ENCODE measurements at places on chromosomes 11 and 22.

- H3K4me1 ChIP-seq: no peaks in the 10 kb centered on the region
- no peak for DNase-seq
- no peaks in the 10 kb centered on the region for H3K27me3 ChIP-seq
- H3K36me3 ChIP-seq: peaks cover 26% of the 10 kb centered on the region
Observed at GRCh38 chr11:1269957-1270356, 39.5 kb downstream of the TOLLIP start.

- peaks cover 18% of the 10 kb centered on the region for H3K4me1 ChIP-seq
- no peak overlapping the region for H3K27ac ChIP-seq
- H3K4me3 ChIP-seq: no peak overlapping the region
- H3K36me3 ChIP-seq: peaks cover 87% of the 10 kb centered on the region
Observed at GRCh38 chr11:498297-499181, 8.5 kb downstream of the RNH1 start.

DNA sequence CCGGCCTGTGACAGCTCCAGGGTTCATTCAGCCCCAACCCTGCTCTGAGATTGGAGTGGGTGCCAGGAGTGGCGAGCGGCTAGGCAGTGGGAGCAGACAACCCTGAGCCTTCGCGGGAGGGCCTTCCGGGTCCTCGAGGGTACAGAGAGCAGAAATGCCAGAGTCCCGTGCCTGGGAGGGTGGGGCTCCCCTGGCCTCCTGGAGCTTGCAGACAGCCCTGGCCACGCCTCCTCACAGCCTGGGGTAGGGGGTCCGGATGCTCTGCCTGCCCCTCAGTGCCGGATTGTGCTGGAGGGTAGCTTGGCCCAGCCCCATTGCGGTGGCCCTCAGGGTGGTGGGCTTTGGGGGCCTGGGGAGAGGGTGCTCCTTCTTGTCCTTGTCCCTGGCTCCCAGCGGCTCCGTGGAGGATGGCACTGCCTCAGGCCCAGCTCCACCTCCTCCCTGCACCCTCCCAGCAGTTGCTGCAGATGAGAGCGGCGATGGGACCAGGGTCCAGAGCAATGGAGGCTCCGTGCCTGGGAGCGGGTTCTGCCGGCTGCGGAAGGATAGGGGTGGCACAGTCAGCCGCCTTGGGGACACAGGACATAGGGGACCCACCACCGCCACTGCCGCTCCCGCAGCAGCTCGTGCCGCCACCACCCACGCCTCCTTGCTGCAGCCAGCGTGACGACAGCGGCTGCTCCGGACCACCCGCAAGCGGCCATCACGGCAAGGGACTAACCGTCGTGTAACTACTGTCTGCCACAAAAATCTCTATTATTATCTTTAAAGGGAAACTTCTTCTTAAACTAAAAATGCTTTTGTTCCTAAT lies 34.9 kb upstream of the OR10G7 start:
- no peaks in the 10 kb centered on the region for H3K27me3 ChIP-seq
- H3K36me3 ChIP-seq: no peaks in the 10 kb centered on the region
- no peak overlapping the region for H3K27ac ChIP-seq
- peak overlapping the region; percentile 40 for H3K4me3 ChIP-seq
- peak; percentile 83 for DNase-seq
- peaks cover 6% of the 10 kb centered on the region for H3K4me1 ChIP-seq

GRCh38 chr11:113142508-113142907 lies 171.9 kb upstream of the TTC12 start:
- H3K27ac ChIP-seq: no peak overlapping the region
- no peaks in the 10 kb centered on the region for H3K36me3 ChIP-seq
- H3K4me1 ChIP-seq: no peaks in the 10 kb centered on the region
- DNase-seq: no peak
- no peak overlapping the region for H3K4me3 ChIP-seq
- no peaks in the 10 kb centered on the region for H3K27me3 ChIP-seq

DNA sequence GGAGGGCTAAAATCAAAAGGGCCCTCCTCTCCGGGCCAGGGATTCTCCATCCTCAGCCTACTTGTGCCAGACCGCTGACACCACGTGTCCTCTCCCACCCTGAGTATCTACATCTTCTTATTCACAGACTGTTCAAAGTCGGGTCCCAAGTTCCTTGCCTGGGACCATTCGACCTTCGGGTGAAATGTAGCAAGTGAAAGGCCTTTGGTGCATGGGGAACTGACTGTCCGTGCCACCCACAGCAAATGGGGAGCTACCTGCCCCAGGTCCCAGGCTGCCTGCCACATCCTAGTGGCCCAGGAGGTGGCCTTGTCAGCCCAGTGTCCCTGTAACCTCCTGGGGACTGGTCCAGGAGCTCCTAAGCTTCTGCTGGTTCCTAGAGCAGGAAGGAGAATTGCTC lies 67.3 kb downstream of the RTL6 start:
- no peak overlapping the region for H3K4me3 ChIP-seq
- H3K27ac ChIP-seq: no peak overlapping the region
- no peaks in the 10 kb centered on the region for H3K4me1 ChIP-seq
- DNase-seq: no peak

GRCh38 chr11:113496026-113496651 lies 20.9 kb upstream of the DRD2 start:
- no peak overlapping the region for H3K4me3 ChIP-seq
- no peaks in the 10 kb centered on the region for H3K36me3 ChIP-seq
- H3K27ac ChIP-seq: no peak overlapping the region
- H3K4me1 ChIP-seq: no peaks in the 10 kb centered on the region

- H3K4me3 ChIP-seq: no peak overlapping the region
- no peak for DNase-seq
- peaks cover 58% of the 10 kb centered on the region for H3K27me3 ChIP-seq
- H3K36me3 ChIP-seq: no peaks in the 10 kb centered on the region
- H3K27ac ChIP-seq: no peak overlapping the region
- H3K4me1 ChIP-seq: no peaks in the 10 kb centered on the region
Observed at GRCh38 chr11:27184458-27185312, 144.1 kb downstream of the BBOX1 start.

DNA sequence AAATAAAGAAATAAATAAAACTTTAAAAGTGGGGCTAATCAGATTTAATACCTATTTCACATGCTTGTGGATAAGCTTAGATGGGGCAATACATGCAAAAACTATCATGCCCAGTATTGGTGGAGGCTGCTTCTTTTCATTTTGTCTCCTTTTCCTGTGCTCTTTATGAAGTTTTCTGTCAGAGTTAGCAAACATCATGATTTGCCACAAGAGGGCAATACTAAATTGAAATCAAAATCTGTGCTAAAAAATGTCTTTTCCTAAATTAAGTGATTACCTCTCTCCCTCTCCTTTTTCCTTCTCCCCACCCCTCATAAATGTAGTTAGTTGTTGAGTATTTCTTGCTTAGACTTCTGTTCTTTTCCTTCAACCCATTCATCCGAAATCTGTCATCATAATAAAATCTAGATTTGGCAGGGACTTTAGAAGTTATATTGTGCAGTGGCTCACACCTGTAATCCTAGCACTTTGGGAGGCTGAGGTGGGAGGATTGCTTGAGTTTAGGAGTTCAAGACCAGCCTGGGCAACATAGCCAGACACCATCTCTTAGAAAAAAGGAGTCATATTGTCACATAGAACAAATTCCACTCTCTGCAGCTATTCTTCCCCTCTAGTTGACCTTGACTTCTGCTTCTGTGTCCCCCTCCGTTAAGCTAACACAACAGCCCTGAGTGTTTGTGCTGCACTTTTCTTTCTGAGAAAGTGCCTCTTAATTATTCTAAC lies 4.7 kb upstream of the ARHGAP42 start:
- H3K4me3 ChIP-seq: no peak overlapping the region
- DNase-seq: no peak
- H3K27ac ChIP-seq: no peak overlapping the region
- peaks cover 3% of the 10 kb centered on the region for H3K4me1 ChIP-seq
- H3K27me3 ChIP-seq: no peaks in the 10 kb centered on the region

DNA sequence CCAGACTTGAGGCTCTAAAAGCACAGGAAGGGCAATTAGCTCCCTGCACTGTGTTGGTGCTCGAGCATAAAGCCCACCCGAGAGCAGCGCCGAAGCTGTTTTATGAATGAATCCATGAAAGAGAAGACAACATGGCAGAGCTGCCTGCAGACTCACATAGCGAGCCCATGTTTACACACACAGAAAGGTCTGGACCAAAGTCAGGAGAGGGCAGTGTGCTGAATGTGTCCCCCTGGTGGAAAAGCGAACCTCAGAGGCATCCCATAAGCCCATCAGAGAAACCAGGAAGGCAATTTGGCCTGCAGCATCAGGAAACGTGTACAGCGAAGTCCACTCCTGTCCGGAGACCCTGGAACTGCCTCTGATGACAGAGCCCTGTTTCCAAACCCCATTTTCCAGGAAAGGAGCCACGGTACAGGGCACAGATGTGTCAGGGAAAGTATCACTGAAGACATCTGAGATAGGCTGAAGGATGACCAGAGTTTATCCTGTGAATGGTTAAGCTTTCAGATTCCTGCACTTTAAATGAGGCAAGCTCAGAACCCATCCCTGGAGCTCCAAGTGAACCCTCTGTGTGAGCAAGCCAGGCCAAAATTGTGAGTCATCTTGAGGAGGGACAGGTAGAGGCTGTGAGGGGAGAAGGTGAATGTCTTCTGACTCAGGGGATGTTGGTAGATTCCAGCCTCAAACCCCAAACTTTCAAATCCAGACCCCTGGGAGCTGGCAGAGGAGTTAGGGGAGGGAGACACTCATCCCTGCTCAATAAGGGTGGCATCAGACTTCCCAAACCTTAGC lies 36.9 kb downstream of the CHRDL2 start:
- H3K4me1 ChIP-seq: peaks cover 16% of the 10 kb centered on the region
- H3K4me3 ChIP-seq: no peak overlapping the region
- H3K27ac ChIP-seq: no peak overlapping the region
- H3K27me3 ChIP-seq: no peaks in the 10 kb centered on the region
- no peaks in the 10 kb centered on the region for H3K36me3 ChIP-seq

- no peaks in the 10 kb centered on the region for H3K27me3 ChIP-seq
- no peak for DNase-seq
- H3K4me3 ChIP-seq: no peak overlapping the region
- H3K36me3 ChIP-seq: no peaks in the 10 kb centered on the region
Observed at GRCh38 chr11:74468936-74469335, 1.6 kb upstream of the KCNE3 start.

DNA sequence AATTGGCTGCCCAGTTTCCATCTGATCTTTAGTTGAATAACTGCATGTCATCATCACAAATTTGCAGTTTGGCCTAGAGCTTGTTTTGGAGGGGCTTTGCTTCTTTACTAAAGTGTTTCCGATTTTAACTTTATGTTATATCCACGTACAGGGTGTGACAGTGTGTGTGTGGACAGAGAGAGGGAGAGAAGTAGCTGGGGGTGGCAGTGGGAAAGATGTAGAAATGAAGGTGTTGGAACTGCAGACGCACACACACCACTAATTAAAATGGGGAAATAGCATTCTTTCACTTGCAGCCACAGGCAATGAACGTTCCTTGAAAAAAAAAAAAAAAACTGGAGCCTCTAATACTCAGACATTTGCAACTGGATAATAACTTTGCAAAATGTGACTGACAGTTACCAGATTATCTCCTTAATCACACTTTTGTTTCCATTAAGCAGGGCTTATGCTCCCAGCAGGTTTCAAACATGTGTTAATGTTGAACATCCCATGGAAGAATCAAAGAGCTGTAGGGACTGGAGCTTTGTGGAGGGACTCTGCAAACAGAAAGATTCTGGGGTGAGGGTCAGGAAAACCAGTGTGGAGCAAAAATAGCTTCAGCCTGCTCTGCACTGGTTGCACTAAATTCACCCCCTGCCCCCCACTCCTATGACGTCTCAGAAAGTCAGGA lies 238.1 kb upstream of the TENM4 start:
- H3K27ac ChIP-seq: no peak overlapping the region
- DNase-seq: no peak
- no peaks in the 10 kb centered on the region for H3K4me1 ChIP-seq
- H3K4me3 ChIP-seq: no peak overlapping the region
- no peaks in the 10 kb centered on the region for H3K36me3 ChIP-seq
- H3K27me3 ChIP-seq: no peaks in the 10 kb centered on the region

- no peak overlapping the region for H3K4me3 ChIP-seq
- DNase-seq: no peak
- no peaks in the 10 kb centered on the region for H3K27me3 ChIP-seq
- no peaks in the 10 kb centered on the region for H3K4me1 ChIP-seq
- H3K36me3 ChIP-seq: no peaks in the 10 kb centered on the region
- no peak overlapping the region for H3K27ac ChIP-seq
Observed at GRCh38 chr11:34145847-34146381, 40.5 kb downstream of the NAT10 start.

DNA sequence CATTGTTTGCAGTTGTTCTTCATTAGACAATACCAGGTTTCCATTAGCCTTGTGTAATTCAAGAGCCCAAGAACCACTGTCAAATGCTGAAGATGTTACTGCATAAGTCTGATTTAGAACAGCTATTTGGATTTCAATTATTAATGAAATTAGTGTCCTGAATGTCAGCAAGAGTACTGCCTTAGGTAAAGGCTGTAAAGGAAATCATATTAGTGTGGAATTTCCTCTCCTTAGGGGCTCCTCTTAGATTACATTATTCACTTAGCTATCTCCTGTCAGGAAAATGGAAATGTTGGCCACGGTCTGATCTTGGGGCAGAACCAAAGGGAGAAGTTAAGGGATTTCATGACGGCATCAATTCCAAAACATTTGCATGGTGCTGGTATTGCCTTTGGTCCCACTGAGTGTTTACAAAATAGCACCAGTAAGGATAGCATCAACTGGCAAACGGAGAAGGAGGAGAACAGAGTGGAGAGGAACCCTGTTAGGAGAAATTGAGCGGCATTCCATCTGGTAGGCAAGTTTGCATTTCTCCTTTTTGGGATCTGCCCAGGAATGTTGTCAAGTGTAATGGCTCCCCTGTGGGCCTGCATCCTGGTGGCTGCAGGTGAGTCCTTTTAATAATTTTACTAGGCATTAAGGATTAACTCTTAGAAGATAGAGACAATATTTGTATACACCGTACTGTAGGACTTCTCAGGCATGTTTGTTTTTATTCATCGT lies at the start of gene HTR3B:
HTR3B (plus strand) TSS at position 418 of the 723 bp plus-strand sequence; CDS start at position 556, 138 bp downstream.
- H3K4me1 ChIP-seq: no peaks in the 10 kb centered on the region
- H3K36me3 ChIP-seq: no peaks in the 10 kb centered on the region
- no peak within 1 kb of the TSS for H3K27ac ChIP-seq
- DNase-seq: no peak
- H3K27me3 ChIP-seq: peaks cover 22% of the 10 kb centered on the region
